ENCODE measurements at places on chromosomes 11 and 22.

- no peak for DNase-seq
These were observed 33.8 kb downstream of the HIRA start for GRCh38 chr22:19397734-19398104.

DNA sequence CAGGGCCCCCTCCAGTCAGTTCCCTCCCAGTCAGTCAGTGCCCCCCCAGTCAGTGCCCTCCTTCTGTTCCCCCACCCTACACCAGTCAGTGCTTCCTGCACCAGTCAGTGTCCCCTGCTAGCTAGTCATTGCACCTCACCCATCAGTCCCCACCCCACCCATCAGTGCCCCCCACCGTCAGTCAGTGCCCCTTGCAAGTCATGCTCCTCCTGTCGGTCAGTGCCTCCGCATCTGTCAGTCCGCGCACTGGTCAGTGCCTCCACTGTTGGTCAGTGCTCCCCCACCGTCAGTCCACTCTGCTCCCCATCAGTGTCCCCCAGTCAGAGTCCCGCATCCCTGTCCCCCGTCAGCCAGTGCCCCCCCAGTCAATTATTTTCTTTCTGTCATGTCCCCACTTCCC lies 3.3 kb downstream of the PPP6R2 start:
- no peak for DNase-seq

DNA sequence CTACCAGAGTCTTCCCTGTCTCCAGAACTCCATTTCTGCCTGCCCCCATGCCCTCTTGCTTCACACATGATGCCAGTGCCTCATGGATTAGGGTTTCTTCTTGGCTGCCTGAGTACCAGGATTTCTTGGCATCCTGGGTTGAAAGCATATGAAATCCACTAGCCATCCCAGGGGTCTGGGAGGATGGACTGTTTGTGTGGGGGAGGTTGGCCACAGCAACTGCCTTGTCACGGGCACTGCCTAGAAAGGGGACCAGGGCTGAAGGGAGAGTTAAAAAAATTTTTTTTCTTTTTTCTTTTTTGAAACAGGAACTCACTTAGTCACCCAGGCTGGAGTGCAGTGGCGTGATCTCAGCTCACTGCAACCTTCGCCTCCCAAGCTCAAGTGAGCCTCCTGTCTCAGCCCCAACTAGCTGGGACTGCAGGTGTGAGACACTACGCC lies 4.2 kb downstream of the USP35 start:
- no peak for DNase-seq

DNA sequence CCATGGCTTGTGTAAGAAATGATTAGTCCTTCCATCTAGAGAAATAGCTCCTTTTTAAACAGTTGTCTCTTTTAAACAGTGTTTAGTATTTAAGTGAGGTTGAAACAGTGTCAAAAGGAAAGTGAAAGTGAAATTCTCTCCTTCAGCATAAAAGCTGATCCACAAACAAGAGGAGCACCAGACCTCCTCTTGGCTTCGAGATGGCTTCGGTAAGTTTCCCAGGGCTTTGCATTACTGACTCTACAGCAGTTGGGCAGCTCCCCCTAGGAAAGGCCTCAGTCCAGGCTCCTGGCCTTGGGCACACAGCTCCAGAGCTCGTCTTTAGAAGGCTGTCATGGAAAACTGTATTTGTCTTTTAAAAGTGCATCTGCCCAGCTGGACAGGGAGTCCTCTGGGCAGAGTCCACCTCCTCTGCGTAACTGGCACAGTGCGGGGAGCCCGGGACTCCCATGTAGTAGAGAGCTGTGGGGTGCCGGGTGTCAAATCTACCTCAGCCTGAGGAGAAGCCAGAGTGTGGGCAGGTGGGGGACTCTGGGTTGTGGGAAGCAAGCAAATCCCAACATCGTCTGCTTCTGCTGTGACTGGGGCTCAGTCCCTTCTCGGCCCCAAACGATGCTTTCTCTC lies at the start of gene PLAAT4:
TSS of gene PLAAT4 (plus strand) at position 140 of the 624 bp plus-strand sequence. CDS start at position 201, 61 bp downstream.
- no peak for DNase-seq

- DNase-seq: no peak
These were observed 835 bp upstream of the ANO9 start for GRCh38 chr11:442611-443081.

- DNase-seq: no peak
These were observed 73.6 kb downstream of the RPL27A start for GRCh38 chr11:8756201-8756600.

DNA sequence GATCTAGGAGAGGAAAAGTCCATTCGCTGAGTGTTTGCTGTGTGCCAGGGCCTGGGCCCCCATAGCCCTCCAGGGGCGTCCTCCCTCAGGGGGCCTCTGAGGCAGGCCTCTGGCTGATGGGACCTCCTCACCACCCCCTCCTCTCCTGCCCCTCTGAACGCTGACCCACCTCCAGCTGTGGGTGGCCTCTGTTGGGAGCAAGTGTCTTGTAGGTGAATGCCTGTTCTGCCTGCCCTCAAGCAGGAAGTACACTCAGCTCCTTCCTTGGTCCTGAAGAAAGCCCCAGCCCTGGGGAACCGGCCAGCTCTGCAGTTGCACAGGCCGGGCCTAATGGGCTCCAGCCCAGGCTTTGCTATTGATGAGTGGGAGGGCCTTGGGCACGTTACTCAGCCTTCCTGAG lies 3.5 kb downstream of the MYO7A start:
- no peak for DNase-seq

GRCh38 chr11:125273519-125274000 lies 109.0 kb downstream of the PKNOX2 start:
- DNase-seq: no peak

- no peak for DNase-seq
These were observed 144.6 kb downstream of the LDLRAD3 start for GRCh38 chr11:36088266-36088972.

- peak; percentile 95 for DNase-seq
These were observed 42.4 kb upstream of the API5 start for GRCh38 chr11:43269254-43269918.

GRCh38 chr11:65692367-65692766 lies 19.7 kb upstream of the KAT5 start:
- DNase-seq: no peak

DNA sequence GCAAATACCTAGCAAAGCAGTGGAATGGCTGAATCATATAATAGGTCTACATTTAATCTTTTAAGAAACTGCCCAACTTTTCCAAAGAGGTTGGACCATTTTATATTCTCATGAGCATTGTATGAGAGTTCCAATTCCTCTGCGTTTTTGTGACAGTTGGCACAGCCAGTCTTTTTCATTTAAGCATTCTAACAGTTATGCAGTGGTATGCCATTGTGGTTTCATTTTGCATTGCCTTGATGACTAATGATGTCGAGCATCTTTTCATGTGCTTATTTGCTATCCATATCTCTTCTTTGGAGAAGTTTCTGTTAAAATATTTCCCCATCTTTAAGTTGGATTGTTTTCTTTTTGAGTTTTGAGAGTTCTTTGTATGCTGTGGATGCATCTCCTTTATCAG lies 38.7 kb downstream of the EIF3F start:
- no peak for DNase-seq

- no peak for DNase-seq
These were observed 260.0 kb downstream of the KCNA4 start for GRCh38 chr11:29756871-29757270.

DNA sequence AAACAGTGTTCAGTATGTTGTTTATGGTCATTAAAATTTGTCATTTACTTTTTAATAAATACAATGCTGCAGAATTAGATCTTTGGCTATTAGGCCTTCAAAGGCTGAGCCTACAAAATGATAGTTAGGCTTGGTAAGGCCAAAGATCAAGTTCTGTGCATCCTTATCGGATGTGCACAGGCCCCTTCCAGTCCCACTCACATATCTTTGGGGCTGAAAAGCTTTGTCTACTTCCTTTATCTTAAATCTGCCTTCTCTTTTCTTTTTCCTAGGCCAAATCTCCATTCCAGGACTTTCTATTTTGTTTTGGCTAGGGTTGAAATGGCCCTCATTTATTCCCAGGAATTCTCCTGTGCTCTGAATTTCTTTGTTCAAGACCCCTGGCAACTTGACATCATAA lies 3.4 kb upstream of the GLB1L2 start:
- DNase-seq: no peak

- DNase-seq: no peak
These were observed 26.9 kb downstream of the BLID start for GRCh38 chr11:122089111-122089510.

DNA sequence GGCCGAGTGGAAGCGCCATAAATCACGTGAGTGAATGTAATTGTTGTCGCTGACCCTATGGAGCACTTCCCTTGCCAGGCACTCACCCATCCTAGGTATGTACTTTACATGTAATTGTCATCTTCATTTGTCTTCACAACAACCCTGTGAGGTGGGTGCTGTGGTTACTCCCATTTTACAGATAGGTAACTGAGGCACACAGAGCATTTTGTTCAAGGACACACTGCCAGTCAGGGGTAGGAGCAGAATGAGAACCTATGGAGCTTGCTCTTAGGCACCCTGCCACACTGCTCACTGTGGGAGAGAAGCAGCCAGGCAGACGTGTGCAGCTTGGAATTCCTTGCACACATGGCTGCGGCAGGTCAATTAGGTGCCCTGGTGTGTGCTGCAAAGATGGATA lies 785 bp upstream of the EFCAB6 start:
- DNase-seq: peak; percentile 53

- DNase-seq: peak; percentile 44
These were observed 107.8 kb upstream of the CHORDC1 start for GRCh38 chr11:90330632-90331031.

GRCh38 chr11:12226093-12226492 lies 115.7 kb downstream of the MICAL2 start:
- no peak for DNase-seq

GRCh38 chr22:22376352-22376706 lies 131.7 kb downstream of the VPREB1 start:
- no peak for DNase-seq

DNA sequence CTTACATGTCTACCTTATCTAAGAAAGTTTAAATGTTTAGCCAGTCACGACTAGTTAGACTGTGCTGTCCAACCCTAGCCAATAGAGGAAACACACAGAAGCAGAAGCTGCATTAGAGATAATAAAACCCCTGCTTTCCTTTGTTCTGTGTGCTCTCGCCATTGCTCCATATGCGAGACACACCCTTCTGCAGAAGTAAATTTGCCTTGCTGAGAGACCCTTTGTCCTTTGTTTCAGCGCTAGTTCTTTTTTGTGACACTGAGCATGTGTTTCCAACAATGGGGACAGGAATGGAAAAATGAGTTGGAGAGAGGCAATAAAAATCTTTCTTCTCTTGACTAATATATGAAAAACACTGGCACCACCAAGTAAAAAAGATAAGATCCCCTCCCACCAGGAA lies 18.1 kb upstream of the MS4A4E start:
- DNase-seq: no peak

GRCh38 chr11:61516191-61516590 lies 7.6 kb downstream of the LRRC10B start:
- no peak for DNase-seq

- DNase-seq: peak; percentile 97
These were observed at the start of gene ARHGAP20 for GRCh38 chr11:110711776-110712658. TSS of gene ARHGAP20 (minus strand) at chr11:110712437. CDS start at chr11:110712231, 206 bp downstream.

- no peak for DNase-seq
These were observed 80.4 kb downstream of the CD82 start for GRCh38 chr11:44645827-44646226.

GRCh38 chr22:36541831-36542411 lies 13.0 kb upstream of the EIF3D start:
- DNase-seq: no peak

- no peak for DNase-seq
These were observed 284 bp downstream of the CCS start for GRCh38 chr11:66593303-66593635.

DNA sequence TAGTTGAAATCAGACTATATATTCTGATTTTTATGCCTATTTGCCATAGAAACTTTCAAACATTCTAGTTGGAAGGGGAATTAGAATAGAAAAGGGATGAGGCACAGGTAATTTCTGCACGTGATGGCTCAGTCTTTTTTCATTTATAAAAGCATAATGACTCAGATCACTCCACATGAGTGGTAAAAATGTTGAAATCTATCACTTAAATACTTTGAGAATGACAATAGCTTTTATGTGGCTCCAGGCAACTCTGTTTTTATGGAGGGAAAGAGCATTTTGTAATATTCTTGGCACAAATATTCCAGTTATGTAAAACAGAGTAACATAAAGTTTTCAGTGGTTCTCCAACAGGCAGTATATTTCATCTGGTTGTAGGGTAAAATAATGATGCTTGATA lies 5.9 kb upstream of the MMP3 start:
- DNase-seq: no peak

GRCh38 chr11:113243696-113244095 lies 70.7 kb upstream of the TTC12 start:
- DNase-seq: no peak

DNA sequence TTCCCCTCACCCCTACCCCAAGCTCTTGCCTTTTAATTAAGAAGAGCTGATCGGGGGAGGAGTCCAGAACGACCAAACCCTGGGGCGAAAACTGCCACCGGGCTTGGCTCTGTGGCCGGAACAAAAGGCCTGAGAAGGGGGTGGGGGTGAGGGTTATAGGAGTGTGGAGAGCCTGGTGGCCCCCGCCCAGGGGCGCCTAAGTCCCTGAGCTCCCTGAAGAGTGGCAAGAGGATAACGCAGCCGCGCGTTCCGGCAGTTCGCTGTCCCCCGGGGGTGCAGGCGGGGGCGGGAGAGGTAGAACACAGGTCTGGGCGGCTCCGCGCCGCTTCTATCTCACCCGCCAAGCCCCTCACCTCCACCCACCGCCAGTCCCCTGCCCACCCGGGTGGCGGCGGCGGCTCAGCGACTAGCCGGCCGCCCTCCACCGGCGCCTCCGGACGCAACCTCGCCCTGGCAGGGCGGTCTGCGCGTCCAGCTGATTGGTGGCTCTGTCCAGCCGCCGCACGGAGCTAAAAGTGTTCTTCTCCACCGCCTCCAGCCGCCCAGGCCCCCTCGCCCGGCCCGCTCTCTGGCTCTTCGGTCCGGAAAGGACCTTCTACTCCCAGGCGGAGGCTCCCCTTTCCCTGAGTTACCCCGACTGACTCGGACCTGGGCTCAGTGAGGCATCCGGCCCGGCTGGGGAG lies 18.7 kb upstream of the BDNF start:
- peak; percentile 92 for DNase-seq

DNA sequence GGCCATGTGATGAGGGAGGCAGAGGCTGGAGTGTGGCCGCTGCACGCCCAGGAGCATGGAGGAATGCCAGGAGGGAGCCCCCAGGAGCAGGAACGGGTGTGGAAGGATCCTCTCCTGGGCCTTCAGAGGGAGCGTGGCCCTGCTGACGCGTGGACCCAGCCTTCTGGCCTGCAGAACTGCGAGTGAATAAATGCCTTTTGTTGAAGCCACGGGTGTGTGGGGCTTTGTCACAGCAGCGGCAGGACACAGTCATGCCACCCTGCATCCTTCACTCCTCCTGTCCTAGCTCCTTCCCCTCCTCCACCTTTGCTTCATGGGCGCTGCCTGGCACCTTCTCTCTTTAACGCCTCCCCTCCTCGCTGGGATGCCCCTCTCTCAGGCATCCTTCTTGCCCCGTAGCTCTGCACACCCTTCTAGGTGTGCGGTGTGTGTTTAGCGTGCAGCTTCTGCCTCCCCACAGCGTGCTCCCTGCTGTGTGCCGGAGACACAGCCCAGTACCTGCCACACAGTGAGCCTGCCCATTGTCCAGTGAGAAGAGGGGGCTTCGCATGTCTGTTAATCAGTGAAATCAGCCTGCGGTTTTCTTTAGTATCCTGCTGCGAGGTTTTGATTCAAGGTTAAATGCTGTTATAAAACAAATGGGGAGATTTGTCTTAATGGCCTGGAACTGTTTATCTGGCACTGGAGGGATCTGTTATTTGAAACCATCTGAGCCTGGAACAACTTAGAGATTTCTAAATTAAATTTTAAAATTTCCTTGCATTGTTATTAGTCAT lies 459.6 kb downstream of the TBC1D22A start:
- DNase-seq: peak; percentile 94
